ENCODE measurements at places on chromosomes 12 and 14.
A peak's percentile ranks its signal among the peaks of the same experiment; 100 is the strongest.

DNA sequence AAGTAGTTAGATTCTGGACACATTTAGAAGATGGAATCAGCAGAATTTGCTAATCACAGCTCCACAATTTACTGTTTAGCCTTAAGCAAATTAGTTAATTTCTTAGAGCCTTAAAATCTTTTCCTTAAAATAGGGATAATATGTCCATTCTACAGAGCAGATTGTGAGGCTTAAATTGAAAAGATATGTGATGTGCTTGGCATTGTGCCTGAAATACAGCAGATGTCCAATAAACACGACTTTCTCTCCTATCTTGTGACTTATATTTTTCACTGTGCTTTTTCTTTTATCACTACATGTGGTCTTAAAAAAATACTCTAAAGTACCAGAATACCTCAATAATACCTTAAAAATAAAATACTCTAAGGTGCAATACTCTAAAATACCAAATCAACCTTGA is 30.6 kb downstream of the CCER1 start:
- DNase-seq, result peak; percentile 57

DNA sequence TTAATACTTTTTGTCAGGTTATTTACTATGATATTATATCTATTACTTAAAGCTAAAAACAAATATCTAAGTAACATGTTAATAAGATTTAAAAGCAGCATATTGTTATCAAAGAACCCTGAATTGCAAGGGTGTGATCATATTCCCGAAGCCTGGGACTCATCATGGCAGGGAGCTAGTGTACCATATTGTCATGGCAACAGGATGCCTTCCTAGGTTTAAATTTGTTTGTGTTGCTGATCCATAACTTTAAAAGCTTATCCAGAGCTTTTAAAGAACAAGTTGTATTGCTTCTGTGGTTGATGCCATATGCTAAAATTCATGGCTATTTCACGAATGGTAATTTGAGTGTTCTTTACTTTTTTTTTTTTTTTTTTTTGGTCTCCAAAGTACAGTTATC is 500.5 kb downstream of the NAV3 start:
- peak; percentile 2 for DNase-seq

DNA sequence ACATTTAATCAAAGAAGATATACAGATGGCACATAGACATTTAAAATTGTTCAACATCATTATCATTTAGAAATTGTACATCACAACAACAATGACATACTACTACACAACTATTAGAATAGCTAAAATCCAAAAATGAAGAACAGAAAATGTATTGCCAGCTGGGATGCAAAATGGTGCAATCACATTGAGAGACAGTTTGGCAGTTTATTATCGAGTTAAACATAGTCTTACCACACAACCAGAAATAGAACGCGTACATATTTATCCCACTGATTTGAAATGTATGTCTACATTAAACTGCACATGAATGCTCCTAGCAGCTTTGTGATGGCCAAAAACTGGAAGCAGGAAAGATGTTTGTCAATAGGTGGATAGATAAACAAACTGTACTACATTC is 791.5 kb upstream of the MGAT4C start:
- no peak for DNase-seq

DNA sequence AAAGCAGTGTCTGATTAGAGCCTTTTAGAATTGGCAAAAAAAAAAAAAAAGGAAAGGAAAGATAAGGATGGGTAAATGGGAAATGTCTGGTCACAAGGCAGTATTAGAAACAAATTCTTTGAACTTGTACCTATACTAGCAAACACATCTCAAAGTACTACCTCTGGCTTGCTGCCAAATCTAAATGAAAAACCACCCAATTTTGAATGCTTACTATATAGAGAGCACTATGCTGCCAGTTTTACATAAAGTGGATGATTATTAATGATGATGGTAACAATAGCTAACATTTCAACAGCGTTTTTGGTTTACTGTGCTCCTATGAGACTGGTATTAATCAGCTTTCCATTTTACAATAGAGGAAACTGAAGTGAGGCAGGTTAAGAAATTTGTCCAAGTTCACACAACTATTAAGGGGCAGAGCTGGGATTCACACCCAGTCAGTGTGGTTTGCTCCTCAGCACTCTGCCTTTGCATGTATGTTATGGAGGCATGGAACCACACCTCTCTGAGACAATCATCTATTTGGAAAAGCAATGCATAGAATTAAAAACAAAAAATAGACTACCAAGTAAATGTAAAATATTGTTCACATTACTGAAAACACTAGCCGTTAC is 34.2 kb downstream of the ATP2B1 start:
- DNase-seq, result no peak

- no peak for DNase-seq
These were observed at the start of gene GLI1 for GRCh38 chr12:57459750-57460467. Gene GLI1, plus strand, starts transcription at chr12:57459785. Its CDS starts 3,907 bp downstream, at chr12:57463692.

DNA sequence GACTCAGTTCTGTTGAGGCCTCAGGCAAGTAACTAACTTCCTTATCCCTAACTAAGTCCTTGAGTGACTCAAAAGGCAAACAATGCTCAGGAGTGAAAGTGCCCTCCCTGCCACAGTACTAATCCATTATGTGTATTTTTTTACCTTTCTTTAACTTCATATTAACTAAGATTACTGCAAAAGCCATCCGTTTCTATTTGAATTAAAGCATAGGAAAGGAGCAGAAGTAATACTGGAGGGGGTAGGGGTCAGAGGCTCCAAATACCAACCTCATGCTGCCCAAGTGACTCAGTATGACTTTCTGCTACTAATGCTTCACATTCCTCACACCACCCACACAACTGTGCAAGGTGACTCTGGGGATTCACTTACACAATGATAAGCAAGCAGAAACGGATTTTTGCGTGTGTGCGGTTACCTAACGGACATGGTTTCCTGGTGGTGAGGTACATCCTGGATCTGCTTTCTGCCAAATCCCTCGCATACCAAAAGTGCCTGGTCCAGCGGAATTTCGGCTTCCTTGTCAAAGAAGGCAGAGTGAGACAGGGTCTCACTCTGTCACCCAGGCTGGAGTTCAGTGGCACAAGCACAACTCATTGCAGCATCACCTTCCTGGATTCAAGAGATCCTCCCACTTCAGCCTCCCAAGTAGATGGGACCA is 25.1 kb downstream of the MOK start:
- no peak for DNase-seq

DNA sequence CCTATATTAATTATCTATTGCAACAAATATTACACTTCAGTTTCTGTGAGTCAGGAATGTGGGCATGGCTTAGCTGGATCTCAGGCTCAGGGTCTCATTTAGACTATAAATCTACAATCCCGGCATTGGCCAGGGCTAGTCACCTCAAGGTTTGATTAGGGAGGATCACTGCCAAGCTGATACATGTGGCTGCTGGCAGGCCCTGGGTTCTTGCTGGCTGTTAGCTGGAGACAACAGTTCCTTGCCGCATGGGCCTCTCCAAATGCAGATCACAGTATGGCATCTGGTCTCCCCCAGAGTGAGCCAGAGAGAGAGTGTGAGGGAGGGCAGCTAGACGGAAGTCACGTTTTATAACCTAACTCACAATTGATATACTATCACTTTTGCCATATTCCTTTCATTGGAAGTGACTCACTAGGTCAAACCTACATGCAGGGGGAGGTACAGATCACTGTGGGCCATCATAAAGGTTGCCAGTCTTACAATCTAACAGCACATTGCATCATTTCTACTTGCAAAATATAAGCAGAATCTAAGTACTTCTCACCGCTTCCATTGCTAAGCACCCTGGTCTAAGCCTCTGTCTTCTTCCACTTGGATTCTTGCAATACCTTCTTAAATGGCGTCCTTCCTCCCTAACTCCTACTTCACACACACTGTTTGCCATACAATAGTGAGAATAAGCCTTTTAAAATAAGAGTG is 174.0 kb upstream of the ARHGAP5 start:
- DNase-seq, result no peak

DNA sequence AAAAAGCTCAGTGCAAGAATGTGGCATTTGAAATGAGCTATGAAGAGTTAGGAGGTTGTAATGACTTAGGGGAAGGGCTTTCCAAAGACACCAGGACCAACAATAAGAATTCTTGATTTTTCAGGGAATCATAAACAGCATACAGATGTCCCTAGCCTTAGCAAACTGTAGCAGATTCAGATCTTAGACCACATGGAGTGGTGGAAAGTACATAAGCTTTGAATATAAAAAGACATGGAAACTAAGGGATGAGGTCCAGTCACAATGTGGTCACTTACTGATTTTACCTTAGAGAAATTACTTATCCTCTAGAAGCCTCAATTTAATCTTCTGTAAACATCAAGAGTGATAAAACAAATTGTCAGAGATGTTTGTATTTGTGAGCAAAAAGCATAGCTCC is 186.6 kb downstream of the DUSP6 start:
- no peak for DNase-seq

- DNase-seq, result no peak
These were observed 36.2 kb downstream of the BCL11B start for GRCh38 chr14:99235582-99236320.

- DNase-seq, result peak; percentile 56
These were observed 183.1 kb downstream of the TMTC3 start for GRCh38 chr12:88325076-88325815.

GRCh38 chr12:22529281-22530060 is 14.9 kb downstream of the C2CD5 start:
- DNase-seq, result no peak

DNA sequence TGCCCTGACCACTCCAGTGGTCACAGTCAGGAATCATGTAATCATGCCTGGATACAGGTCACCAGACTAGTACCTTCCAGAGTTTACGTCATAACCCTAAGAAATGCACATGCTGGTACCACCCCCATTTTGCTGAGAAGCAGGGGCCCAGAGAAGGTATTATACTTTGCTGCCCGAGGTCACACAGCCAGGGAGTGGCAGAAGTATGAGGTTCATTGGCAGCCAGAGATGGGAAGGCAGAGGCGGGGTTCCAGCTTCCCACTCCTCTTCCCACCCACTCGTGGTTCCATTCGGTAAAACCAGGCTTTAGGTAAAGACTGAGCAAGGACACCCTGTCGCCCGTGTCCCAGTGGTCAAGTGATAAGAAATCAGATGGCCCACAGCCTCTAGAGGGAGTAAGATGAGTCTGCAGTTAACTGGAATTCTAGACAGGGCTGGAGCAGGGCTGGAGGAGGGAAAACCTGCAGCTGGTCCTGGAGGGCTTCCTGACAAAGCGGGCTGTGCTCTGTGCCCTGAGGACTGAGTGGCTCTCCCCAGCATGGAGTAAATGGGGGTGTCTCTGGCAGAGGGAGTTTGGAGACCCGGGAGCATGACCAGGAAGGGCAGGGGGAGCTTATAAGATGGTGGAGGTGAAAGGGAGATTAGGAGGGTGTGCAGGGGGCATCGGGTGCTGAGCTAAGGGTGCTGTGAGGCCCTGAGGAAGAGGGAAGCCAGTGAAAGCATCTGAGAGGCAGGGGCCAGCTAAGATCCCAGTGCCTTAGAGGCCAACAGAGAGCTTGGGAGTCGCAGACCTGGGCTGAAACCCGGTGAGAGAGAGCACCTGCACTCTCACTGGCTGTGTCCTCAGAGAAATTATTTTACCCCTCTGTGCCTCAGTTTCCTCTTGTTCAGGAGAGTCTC is 5.7 kb downstream of the FAM222A start:
- DNase-seq, result no peak

- DNase-seq, result no peak
These were observed 70.3 kb upstream of the NR2C1 start for GRCh38 chr12:95143621-95144205.
